ENCODE measurements at places on chromosomes 3 and 15.
A peak's percentile ranks its signal among the peaks of the same experiment; 100 is the strongest.

DNA sequence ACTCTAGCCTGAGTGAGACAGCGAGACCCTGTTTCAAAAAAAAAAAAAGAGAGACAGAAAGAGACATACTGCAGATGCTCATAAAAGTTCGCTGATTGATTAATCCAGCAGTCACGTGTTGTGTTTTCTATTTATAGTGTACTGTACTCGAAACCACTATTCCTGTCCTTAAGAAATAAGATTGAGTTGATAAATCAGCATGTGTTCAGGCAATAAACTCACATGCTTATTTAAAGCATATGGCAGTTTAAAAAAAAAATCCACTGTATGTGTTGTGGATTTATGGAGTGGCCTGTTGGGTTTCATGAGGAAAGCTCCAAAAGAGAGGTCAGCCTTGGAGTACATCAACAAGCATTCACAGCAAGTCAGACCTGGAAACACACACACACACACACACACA is 17.7 kb downstream of the RPL22L1 start:
- DNase-seq = peak; percentile 58

DNA sequence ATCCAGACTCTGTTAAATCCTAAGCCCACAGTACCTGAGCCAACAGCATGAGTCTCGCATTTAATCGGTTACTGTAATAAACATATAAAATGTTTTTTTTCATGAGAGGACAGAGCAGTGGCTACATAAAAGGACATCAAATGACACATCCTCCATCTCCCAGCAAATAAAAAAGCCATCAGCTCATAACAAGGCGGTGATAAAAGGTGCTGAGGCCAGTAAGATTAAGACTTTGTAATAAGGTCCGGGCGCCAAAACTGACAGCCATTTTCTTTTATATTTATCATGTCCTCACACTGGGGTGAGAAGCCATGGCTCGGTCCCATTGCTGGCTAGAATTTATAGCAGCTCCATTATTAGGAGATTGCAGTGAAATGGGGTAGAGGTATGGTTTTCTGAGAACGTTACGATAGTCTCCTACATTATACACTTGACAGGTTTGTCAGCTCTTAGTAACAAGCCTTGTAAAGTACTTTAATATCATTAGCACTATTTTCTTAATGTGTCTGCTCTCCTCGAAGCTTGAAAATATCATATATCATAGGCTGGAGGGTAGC is 977.8 kb upstream of the NR2F2 start:
- DNase-seq = no peak

DNA sequence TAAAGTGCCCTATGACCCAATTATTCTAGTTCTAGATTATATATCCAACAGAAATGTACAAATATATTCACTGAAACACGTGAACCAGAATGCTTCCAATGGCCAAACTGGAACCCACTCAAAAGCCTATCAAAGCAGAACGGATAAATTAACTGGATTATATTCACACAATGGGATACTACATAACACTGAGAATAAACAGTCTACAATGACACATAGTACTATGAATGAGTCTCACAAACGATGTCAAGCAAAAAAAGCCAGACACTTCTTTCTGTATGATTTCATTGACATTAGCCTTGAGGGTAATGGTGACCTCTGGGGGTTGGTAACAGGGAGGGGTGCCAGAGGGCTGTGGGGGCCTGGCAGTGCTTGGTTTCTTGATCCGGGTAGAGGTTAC is 50.9 kb upstream of the HACD2 start:
- DNase-seq = no peak

DNA sequence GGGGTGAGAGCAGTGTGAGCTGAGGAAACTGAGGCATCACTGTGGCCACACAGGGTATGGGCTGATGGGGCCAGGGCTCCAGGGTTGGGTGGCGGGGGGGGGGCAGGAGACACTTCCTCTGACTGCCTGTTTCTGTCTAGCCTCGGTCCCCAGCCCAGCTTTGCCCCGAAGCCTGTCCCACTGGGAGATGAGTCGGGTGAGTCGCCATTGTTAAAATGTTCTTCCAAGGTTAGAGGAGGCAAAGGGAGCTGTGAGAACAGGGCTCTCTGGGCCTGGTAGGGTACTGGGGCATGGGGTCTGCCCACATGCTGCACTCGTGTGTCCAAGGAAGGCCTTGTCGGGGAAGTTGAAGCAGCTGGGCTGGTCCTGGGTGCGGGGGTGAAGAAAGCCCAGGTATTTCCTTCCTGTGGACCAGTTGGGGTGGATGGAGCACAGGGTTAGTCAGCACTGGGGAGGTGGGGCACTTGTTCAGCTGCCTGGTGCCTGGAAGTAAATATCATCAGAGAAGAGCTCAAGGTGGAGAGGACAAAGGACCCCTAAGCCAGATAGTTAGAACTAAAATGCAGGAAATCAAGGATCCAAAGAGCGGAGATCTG is 8.3 kb upstream of the JMJD7 start:
- peak; percentile 15 for DNase-seq

DNA sequence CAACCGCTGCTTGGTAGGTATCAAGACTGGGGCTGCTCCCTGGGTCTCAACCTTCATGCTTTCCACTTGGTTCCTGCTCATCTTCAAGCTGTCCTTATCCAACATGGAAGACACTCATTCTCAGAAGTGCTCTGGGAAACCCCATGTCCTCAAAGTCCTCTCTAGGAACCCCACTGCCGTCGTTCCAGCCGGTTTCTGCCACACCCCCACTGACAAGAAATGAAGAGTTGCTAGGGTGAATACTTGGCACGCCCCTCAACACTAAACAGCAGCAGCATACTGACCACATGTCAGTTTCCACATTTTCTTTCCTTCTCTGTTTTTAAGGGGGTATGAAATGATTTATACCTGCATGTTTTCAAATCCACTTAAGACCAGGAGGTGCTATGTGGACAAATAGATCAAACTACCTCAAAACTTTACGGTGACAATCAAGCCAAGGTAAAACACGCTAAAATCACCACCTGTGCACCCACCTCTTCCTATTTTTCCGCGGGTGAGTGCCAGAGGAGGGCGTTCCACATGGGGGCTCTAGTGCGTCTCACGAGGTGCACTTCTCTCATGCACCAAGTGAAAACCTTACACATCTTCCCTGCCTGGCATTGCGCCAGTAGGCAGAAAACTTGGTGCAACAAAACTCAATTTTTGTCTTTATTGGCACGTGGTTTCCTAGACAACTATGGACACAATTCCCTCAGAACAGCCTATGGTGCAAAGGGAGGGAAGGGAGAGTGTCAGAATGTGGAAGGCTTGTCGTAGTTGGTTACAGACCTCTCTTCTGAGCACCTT is 125.1 kb downstream of the TJP1 start:
- no peak for DNase-seq

GRCh38 chr3:196918968-196919367 is 23.4 kb downstream of the NCBP2 start:
- no peak for DNase-seq

- DNase-seq = no peak
Observed at GRCh38 chr3:194884649-194885315, 199.1 kb downstream of the FAM43A start.

DNA sequence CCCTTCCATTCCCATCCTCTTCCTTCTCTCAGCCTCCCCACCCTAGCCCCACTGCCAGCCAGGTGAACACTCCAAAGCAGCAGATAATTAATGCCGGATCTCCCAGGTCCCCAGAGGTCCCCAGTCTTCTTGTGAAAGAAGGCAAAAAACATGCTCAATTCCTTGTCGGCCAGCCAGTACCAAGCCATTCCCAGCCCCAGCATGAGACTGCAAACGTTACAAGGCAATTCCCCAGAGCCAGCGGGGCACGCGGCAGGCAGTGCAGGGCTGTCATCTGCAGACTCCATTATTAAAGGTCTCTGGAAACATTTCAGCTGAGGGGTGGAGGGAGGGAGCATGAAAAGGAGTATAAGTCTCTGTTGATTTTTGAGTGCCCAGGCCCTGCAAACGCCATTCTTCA is 117.8 kb downstream of the XXYLT1 start:
- no peak for DNase-seq

- no peak for DNase-seq
Observed at GRCh38 chr3:52218937-52219650, 6.4 kb downstream of the TLR9 start.

DNA sequence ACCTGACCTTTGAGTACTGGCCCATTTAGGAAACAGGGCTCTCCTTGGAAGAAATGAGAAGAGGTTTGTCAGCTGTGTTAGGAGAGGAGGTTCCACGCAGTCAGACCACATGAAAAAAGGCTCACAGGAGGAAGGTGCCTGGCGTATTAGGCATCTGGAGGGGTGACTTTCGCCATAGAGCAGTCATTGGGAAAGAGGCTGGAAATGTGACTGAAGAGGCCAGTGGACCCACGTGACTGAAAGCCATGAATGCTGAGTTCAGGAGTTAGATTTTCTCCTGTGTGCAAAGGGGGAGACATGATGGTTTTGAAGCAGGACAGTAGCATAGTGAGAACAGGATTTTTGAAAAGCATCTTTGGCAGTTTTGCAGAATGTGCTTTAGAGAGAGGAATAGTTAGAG is 29.7 kb upstream of the RNF7 start:
- no peak for DNase-seq

GRCh38 chr3:186633481-186633880 is 6.7 kb upstream of the FETUB start:
- DNase-seq = no peak

DNA sequence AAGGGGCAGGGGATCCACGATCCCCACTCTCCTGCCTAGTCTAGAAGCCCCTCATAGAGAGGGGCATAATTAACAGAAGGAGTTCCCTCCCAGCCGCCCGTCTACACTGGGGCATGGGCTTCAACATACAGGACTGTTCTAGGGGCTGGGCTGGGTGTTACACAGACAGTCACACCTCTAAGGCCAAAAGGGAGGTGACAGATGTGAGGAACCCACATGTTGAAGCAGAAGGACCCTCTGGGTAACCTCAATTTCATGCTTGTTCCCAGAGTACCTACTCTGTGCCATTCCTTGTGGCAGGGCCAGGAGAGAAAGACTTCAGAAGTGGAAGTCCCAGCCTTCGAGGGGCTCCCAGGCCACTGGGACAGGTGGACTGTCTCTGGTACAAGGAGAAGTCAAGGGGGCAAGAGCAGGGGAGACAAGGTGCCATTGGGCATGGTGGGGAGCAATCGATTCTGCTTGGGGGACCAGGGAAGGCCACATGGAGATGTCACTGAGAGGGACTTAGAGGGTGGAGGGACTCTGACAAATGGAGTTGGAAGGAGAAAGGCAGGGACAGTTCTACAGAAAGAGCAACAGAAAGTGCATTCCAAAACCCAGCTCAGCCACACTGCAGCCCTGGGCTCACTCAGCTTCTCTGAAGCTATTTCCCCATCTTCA is 71.3 kb downstream of the CPN2 start:
- no peak for DNase-seq

- no peak for DNase-seq
Observed at GRCh38 chr3:63022114-63022513, 146.9 kb upstream of the CADPS start.

GRCh38 chr15:76978522-76979330 is 16.2 kb upstream of the PSTPIP1 start:
- DNase-seq = no peak

- no peak for DNase-seq
Observed at GRCh38 chr3:49842843-49843517, 13.4 kb downstream of the TRAIP start.

DNA sequence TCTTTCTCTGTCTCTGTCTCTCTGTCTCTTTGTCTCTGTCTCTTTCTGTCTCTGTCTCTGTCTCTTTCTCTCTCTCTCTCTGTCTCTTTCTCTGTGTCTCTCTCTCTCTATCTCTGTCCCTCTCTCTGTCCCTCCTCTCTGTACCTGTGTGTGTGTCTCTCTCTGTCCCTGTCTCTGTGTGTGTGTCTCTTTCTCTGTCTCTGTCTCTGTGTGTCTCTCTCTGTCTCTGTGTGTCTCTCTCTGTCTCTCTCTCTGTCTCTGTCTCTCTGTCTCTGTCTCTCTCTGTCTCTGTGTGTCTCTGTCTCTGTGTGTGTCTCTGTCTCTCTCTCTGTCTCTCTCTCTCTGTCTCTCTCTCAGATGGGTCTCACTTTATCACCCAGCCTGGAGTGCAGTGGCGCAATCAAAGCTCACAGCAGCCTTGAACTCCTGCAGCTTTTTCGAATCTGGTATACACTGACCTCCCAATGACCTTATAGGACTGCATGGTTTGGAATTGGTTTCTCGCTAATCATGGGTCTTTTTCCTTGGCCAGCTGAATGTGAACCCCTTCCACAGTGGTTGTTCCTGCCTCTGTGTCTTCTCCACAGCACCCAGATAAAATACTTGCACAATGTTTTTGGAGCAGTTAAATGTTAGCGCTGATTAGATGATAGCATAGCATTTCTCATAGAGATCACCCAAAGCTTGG is 102.6 kb upstream of the KLHL25 start:
- DNase-seq = no peak

DNA sequence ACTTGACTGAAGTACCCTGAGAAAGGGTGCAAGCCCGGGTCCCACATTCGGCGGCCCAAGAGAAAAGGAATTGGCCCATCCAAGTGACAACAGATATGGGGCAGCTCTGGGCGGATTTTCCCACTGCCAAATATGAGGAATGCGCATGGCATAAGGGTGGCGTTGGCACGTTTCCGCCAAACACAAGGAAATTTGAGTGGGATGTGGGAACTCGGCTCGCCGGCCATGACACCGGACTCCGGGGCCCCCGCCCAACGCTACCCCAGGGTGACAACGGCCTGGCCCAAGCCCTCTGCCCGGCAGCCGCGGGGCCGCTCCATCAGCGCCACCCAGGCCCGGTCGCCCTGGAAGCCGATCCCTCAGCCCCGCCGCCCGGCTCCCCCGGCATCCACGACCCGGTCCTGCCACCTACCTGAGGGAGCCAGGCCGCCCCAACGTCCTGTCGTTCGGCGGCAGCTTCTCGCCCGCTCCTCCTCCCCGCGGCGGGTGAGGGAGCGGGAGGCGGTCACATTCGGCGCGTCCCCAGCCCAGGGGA is 449 bp downstream of the RAF1 start:
- peak; percentile 17 for DNase-seq

GRCh38 chr15:71362987-71363968 is 248.0 kb downstream of the THSD4 start:
- DNase-seq = no peak

DNA sequence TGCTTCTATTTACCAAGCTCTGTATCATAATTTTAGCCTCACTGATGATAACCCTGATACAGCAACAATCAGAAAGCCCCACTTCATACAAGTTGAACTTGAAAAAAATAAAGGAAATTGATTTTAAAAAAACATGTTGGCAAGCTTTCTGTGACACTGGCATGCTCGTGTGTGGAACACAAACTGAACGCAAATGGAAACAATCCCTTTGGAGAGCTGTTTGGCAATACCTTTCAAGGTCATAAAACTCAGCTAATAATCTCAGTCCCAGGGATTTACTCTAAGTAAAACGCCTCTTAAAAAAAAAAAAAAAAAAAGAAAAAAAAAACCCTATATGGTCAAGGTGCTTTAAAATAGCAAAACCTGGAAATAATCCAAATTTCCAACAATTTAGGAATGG is 166.7 kb upstream of the BCL6 start:
- DNase-seq = no peak

- peak; percentile 49 for DNase-seq
Observed at GRCh38 chr3:63654211-63654610, 1.7 kb downstream of the SNTN start.

GRCh38 chr3:139538733-139539132 is 809 bp downstream of the RBP1 start:
- no peak for DNase-seq
